ENCODE measurements at places on chromosomes 6 and 20. TPM values are rescaled to one million over a fixed set of nuclear protein-coding genes. Genes with fewer than 3 reads are reported as not detected.

Gene FAM83D
- total RNA-seq = 38.6 TPM

Gene JPH2
- 0.07 TPM for total RNA-seq

Gene HRH3
- total RNA-seq = 0.86 TPM

Gene SIRPA
- total RNA-seq = 10.7 TPM

GRCh38 chr6:170111816-170112582 lies 178.9 kb downstream of the DLL1 start:
- DNase-seq = no peak

- no peak for DNase-seq
These were observed 89.1 kb downstream of the PSMG4 start for GRCh38 chr6:3347826-3348225.

DNA sequence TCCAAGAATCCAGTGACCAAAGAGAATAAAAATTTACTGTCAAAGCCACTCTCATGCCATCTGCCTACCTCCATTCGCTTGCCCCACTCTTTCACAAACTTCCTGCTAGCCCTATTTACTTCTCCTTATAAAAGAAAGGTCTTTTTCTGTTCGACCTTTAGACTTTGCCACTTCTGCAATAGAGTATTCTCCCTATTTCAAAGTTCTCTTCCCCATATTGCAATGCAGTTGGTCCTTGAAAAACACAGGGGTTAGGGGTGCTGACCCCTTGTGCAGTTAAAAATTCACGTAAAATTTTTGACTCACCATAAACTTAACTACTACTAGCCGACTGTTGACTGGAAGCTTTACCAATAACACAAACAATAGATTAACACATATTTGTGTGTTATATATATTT lies 15.0 kb downstream of the CCN2 start:
- no peak for DNase-seq

- DNase-seq = no peak
These were observed 77.1 kb downstream of the LMBRD1 start for GRCh38 chr6:69719602-69720193.

DNA sequence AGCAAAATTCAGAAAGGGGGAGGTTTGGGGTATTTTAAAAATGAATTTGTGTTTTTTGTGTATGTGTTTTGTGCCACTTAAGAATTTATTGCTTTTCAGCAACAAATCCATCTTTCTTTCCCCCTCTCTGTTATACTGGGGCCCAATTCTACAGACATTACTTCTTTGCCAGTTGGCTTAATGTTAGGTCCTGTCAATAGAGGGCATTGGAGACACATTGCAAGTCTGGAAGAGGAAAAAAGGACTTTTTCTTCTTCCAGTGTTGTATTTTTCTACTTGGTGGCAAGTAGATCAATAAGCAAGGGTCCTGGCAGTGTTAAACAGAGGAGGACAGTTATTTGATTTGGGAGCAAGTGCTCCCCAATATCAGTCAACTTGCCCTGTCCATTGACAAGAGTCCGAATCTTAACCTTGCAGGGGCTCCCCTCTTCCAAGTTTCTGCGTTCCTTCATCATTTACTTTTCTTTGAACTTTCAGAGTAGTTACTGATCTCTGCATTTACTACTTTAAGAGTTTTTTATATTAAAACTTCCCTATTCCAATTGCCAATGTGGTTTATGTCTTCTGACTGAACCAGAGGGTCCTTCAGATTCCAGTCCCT lies 23.4 kb downstream of the SCML4 start:
- DNase-seq = no peak

DNA sequence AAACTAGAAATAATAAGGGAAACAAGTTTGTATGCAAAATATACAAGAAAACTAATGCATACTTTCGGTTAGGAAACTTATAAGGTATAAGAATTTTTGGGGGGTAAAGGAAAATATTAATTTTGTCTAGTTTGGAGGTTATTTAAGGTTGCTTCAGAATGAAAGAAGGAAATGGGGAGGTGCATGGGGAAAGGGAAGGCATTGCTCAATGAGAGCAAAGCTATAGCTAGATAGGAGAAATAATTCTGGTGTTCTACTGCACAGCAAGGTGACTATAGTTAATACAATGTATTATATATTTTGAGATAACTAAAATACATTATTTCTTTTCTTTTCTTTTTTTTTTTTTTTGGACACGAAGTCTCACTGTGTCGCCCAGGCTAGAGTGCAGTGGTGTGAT lies 5.4 kb upstream of the MYMX start:
- no peak for DNase-seq

DNA sequence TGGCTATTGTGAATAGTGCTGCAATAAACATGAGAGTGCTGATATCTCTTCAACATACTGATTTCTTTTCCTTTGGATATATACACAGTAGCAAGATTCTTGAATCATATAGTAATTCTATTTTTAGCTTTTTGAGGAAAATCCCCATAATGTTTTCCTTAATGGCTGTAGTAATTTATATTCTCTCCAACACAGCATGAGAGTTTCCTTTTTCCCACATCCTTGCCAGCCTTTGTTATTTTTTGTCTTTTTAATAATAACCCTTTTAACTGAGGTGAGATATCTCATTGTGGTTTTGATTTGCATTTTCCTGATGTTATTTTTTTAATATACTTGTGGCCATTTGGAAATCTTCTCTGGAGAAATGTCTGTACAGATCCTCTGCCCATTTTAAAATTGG lies 132.6 kb downstream of the PRL start:
- no peak for DNase-seq

GRCh38 chr20:41364967-41365765 lies 1.5 kb downstream of the EMILIN3 start:
- no peak for DNase-seq

- no peak for DNase-seq
These were observed 75.8 kb downstream of the CNKSR3 start for GRCh38 chr6:154434662-154435061.

GRCh38 chr20:46350201-46350985 lies 42.1 kb upstream of the CDH22 start:
- peak; percentile 22 for DNase-seq

- no peak for DNase-seq
These were observed 85.4 kb upstream of the MYLIP start for GRCh38 chr6:16043171-16044135.

GRCh38 chr6:39289490-39289889 lies 24.7 kb downstream of the KCNK17 start:
- no peak for DNase-seq

GRCh38 chr6:64520050-64520449 lies 884.4 kb downstream of the PHF3 start:
- no peak for DNase-seq

- DNase-seq = no peak
These were observed 8.3 kb upstream of the HM13 start for GRCh38 chr20:31505903-31506302.

- DNase-seq = no peak
These were observed 10.3 kb upstream of the LPIN3 start for GRCh38 chr20:41330343-41330720.

DNA sequence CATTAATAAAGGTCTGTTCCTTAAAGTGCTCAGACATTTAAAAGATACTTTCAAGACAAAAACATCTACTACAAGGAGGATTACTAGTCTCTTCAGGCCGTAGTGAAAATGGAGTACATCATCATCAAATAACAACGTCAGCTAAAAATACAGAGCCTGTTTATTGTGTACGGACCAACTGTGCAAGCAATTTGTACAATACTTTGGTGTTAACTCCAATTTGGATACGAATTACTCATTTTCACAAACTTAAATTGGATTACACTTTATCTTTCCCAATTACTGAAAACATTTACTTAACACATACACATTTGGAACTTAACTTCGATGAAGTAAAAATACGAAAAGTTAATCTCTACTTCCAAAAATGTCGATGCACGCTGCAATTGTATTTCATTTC lies 802 bp downstream of the CYP39A1 start:
- DNase-seq = no peak

- no peak for DNase-seq
These were observed 5.1 kb downstream of the BTN2A2 start for GRCh38 chr6:26388014-26388413.
